ENCODE measurements at places on chromosomes 2 and 18.

- no peak for DNase-seq
Measured at GRCh38 chr2:190486037-190486623, 48.4 kb downstream of the NEMP2 start.

GRCh38 chr2:150171065-150171548 lies 316.4 kb downstream of the RND3 start:
- no peak for DNase-seq

- no peak for DNase-seq
Measured at GRCh38 chr18:69400976-69401225, 213 bp downstream of the DOK6 start.

- DNase-seq = no peak
Measured at GRCh38 chr2:97948926-97949325, 46.8 kb downstream of the TMEM131 start.

GRCh38 chr2:67085146-67085545 lies 312.0 kb upstream of the ETAA1 start:
- DNase-seq = no peak

GRCh38 chr18:78855188-78855587 lies 124.4 kb upstream of the SALL3 start:
- DNase-seq = no peak

DNA sequence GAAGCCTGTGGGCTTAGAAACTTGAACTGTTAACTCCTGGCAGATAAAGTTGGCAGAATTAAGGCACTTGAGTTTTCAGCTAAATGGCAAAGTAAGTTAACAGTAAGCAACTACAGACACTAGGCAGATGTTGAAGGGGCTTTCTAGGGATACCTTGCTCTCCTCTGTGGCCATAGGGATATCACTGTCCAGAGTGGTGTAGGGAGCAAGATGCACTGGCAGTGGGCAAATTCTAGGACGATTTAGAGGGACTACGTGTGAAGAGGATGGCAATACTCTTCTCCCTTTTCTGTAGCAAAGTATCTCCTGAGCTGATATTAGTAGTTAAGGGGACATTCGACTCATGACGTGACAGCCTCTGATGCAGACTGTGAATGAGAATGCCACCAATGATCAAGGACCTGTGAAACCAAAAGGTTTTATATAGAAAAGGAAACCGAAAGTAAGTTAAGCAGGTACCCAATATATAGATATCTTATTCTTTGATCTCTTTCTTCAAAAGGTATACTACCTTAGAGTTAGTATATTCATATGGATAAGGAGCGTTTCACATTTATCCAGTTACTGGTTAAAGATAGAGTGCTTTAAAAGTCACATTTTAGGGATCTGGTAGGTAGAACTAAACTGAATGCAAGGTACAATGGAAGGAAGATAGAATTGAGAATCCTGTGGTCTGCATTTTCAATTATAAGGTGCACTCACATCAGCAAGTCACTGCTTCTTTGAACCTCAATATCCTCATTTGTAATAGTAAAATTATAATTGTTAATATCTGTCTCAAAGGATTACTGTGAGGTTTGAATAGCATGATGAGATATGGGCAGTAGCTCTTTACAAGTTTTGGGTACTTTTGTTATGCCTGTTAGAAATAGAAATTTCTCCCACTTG lies 106.4 kb downstream of the KCNH7 start:
- DNase-seq = no peak

DNA sequence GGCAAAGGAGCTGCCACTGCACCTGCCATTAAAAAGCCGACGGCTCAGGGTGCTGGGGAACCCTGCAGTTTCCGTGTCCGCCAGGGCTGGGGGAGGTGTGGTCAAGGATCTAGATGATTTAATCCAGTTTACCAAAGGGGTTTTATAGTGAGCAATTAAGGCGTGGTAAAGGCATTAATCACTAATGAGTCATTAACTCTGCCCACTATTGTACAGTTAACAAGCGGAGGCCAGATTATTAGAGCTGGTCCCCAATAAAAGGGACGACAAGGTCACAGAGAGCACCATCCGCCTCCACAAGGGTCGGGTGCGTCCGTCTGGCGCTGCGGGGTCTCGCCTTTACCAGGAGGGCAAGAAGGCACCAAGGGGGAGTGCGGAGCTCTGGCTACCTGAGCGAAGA lies 9.6 kb downstream of the RAX start:
- no peak for DNase-seq

GRCh38 chr18:66046032-66046602 lies 295.3 kb downstream of the CDH7 start:
- no peak for DNase-seq

DNA sequence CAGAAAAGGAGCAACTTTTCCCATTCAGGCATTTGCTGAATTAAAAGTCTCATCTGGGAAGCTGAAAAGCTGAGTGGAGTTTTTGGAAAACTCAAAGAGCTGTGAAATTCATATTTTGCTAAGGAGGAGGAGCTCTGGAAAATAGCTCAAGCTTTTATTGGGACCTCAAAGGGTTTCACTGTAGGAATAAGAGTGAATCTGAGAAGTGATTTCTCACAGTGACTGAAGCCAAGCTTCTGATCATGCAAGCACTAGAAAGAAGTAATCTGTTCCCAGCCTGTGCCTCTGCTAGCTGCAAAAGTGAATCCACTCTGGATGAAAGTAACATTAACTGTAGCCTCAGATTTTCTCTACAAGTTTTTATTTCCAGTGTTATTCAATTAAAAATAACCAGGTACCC lies 283.3 kb downstream of the PTPRM start:
- no peak for DNase-seq

- peak; percentile 42 for DNase-seq
Measured at GRCh38 chr2:26456440-26457250, 21.3 kb downstream of the OTOF start.

DNA sequence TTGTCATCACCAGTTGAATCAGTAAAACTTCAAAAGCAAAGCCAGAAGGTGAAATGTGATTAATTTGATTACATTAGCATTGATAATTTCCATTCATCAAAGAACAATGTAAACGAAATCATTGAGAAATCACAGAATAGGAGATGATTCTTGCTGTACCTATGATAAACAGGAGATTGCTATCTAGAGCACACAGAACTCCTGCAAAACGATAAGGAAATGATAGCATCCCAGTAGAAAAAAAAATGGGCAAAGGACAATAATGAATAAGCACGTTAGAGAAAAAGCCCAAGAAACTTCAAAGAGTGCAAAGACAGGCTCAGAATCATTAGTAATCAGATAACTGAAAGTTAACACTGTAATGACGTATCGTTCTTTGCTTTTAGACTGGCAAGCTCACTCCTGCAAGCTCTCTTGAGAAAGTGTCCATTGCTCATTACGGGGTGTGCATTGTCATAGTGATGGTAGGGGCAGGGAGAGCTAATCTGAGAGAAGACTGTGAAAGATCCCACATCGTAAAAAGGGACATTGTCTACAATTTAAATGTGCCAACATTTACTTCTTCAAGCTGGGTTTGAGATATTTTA lies 143.6 kb downstream of the SPP2 start:
- DNase-seq = no peak

- no peak for DNase-seq
Measured at GRCh38 chr2:96824079-96824870, 8.2 kb downstream of the CNNM3 start.

GRCh38 chr2:12363138-12363537 lies 353.6 kb upstream of the TRIB2 start:
- DNase-seq = no peak

DNA sequence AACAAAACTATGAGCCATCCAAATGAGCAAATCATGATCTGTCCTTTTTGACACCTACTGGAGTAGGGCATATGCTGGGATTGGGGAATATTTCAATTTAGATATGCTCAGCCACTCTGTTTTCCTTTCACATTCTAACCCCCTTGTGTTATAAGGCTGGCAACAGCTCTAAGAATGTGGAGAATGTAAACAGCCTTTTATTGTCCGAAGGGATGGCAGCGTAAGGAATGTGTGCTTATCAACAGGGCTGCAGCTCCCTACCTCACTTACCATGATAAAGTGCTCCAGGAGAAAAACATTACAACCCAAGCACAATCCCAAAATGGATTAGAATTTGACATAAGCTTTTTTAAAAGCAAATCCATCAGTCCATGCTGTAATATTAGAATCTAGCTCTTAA lies 2.2 kb downstream of the NXPH2 start:
- DNase-seq = no peak

DNA sequence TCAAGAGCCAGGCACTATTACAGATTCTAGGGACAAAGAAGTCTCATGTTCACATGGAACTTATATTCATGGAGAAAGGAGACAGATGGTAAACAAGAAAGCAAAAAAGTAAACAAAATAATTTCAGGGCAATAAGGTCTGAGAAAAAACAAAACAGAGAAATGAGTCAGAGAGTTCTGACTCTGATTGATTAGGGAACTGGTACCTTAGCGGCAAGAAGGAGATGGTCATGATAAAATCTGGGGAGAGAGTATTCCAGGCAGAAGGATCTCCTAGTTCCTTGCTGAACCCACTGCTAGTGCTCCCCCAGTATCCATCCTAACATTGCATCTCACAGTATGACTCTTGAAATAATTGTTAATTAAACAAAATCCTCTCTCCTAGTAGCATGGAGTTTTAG lies 161.8 kb upstream of the KLF7 start:
- no peak for DNase-seq

DNA sequence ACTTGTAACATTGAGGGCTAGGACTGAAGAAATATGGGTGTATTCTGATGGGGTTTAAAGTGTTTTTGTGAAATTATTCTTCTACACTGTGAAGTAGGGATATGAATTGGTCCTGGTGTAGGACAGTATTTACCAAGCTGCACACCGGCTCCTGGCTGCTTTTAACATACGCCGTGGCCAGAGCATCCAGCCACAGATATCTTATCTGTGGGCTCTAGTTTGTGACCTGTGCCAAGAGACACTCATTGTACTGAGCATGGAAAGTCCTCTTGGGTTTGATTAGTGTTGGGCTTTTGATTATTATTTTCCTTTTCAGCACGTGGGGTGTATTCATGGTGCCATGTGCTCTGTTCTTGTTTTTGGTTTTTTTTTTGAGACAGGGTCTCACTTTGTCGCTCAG lies 8.0 kb downstream of the USP39 start:
- no peak for DNase-seq

GRCh38 chr2:236662231-236663185 lies 92.9 kb downstream of the ACKR3 start:
- no peak for DNase-seq

DNA sequence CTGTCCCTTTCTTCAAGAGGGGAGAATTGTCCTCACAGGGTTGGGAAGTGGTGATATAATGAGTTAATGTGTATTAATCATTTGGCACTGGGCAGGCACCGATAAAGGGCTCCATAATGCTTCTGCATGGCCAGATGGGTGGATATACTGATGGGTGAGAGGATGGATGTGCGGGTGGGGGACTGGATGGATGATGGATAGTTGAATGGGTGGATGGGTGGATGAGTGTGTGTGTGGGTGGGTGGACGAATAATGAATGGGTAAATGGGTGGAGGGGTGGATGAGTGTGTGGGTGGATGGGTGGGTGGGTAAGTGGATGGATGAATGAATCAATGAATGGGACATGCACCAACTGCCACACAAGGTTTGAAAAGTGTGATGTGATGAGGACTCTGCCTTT lies 127.2 kb downstream of the ACKR3 start:
- no peak for DNase-seq

GRCh38 chr2:29456429-29456828 lies 341.2 kb downstream of the CLIP4 start:
- no peak for DNase-seq

DNA sequence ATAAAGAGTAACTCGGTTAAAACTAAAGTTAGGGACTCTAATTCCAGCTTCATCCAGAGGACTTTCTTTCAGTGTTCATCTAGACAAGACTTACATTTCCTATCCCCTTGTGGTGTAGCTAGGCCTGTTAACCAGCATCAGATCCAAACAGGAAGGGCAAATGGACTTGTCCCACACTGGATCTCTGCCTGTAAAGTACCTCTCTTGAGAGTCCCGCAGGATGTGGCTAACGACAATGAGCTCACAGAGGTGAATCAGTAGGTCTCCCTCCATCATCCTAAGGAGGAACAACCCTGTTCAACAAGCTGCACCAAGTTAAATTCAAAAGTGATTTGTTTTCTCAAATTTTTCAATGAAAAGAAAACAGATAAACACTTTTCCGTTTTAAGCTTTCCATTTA lies 412.3 kb upstream of the RGPD4 start:
- DNase-seq = no peak

GRCh38 chr2:218059289-218059688 lies 9.8 kb upstream of the RUFY4 start:
- no peak for DNase-seq

GRCh38 chr2:133434959-133435668 lies 133.1 kb downstream of the NCKAP5 start:
- DNase-seq = no peak

DNA sequence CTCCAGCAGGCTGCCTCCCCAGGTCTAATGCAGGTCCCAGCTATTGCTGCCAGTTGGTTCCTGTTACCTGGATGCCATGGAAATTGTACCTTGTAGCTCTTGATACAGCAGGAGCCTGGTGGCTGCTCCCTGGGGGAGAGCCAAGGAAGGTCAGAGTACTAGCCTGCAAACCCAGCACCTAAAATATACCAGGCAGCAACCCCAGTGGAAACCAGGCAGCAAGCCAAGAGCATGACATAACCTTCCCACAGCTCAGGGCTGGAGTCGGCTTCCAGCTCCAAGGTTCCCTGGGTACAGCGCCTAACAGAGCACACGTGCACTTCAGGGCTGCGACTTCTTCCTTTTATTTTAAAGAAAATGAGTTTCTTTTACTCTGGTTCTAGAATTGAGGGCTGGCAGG lies 30.3 kb downstream of the TNP1 start:
- no peak for DNase-seq

DNA sequence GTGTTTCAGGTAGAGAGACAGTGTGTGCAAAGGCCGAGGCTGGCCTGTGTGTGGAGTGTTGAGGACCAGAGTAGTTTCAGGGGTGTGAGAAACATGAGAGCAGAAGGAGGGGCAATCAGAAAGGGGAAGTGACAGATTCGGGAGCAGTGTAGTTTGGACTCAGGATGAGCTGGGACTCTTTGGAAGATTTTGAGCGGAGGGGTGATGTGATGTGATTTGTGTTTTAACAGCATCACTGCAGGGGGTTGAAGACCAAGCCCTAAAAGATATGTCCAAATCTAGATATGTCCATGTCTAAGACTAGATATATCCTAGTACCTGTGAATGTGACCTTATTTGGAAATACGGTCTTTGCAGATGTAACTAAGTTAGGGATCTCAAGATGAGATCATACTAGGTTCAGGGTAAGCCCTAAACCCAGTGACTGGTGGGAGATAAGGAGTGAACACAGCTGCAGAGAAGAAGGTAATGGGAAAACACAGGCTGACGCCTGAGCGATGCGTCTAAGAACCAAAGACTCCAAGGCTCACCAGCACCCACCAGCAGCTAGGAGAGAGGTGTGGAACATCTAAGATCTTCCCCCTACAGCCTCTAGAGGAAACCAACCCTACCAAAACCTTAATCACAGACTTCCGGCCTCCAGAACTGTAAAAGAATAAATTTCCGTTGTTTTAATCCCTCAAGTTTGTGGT lies 38.5 kb upstream of the MYO3B start:
- DNase-seq = no peak

GRCh38 chr2:192559587-192559986 lies 364.9 kb upstream of the TMEFF2 start:
- no peak for DNase-seq

- peak; percentile 55 for DNase-seq
Measured at GRCh38 chr2:73232403-73233153, 461 bp downstream of the PRADC1 start.
